ENCODE measurements at places on chromosomes 1 and 21. TPM values are rescaled to one million over a fixed set of nuclear protein-coding genes. Genes with fewer than 3 reads are reported as not detected.

GRCh38 chr1:43580039-43580438 is 49.4 kb downstream of the PTPRF start:
- no peak for DNase-seq

DNA sequence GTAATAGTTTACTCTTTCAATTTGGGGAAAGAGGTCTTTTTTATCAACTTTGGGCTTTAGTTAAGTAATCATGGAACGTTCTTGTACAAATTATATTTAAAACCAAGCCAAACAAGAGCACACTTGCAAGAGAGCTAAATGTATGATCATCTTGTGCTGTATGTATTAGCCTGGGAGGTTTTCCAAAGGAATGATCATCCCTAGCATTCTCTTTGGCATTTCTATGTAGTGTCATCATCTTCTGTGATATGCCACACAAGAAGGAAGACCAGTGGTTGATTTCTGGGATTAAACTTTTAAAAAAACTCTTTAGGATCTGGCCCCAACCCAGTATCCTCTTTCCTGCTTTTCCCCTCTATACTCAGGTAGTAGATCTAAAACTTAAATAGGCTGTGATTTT is 38.4 kb upstream of the KCNQ4 start:
- no peak for DNase-seq

Gene MYCL
- total RNA-seq: 0.20 TPM

Gene SPATA6
- total RNA-seq: 1.9 TPM
